ENCODE measurements at places on chromosomes 6 and 20.

DNA sequence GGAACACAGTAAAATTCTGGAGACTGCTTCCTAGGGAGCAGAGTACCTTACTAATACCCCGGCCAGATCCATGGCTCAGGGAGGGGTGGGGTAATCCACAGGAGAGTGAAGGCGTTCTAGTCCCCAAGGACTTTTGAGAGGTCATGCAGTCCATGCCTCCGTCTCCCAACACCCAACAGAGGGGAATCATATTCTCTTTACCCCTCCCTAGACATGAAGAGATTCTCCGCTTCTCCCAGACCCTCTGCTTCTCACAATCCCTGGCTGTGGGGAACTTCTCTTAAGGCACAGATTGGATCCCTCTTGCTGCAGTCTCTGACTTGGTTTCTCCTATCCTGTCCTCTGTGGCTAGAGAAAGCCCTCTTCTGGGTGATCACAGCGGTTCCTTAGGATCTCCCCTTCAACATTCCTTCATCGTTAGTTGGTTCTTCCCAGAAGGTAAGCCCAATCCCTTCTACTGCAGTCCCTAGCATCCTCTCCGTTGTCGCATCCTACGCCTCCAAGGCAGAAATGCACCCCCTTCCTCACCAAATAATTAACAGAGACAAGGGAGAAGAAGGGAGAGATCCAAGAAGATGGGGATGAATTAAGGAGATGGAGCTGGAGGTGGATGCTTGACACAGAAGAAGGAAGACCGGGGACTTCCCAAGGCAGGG lies 562 bp downstream of the GGT7 start:
- H3K36me3 ChIP-seq, result no peaks in the 10 kb centered on the region
- peak overlapping the region; percentile 50 for H3K4me3 ChIP-seq
- H3K27ac ChIP-seq, result no peak overlapping the region
- peaks cover 43% of the 10 kb centered on the region for H3K4me1 ChIP-seq

GRCh38 chr6:47865206-47865605 lies 83.4 kb downstream of the OPN5 start:
- no peak for DNase-seq
- H3K27me3 ChIP-seq, result no peaks in the 10 kb centered on the region
- no peaks in the 10 kb centered on the region for H3K36me3 ChIP-seq
- no peak overlapping the region for H3K4me3 ChIP-seq
- no peak overlapping the region for H3K27ac ChIP-seq

DNA sequence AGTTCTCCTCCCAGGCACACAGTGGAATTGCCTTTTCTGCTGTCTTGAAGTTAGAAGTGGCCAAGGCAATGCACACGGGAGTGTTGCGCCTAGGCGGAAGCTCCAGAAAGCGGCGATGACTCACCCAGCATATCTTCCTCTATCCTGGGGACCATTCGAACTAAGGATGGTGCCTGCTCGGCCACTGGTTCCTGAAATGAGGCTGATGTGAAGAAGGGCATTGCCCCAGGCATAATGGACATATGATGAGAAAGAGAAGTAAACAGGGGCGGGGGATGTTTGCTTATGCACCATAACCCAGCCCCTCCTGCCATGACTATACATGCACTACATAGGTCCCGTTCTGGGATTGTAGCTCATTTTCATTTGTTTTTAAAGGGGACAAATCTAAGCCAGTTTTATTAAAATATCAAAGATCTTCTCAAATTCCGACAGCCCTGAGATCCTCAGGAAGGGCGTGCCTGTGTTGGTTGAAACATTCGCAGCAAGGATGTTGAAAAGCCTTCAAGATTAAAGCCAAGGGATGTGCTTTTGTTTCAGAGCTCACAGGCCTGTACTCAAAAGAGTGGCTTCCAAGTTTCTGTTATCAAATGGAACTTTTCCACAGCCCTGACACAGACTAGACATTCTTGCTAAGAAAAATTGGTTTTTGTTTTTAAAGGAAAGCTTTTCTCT lies 218.5 kb downstream of the LY86 start:
- H3K36me3 ChIP-seq, result no peaks in the 10 kb centered on the region
- H3K27me3 ChIP-seq, result no peaks in the 10 kb centered on the region
- no peak overlapping the region for H3K4me3 ChIP-seq
- peak overlapping the region; percentile 36 for H3K27ac ChIP-seq
- DNase-seq, result no peak

GRCh38 chr6:8073758-8074157 lies 9.6 kb upstream of the BLOC1S5 start:
- H3K4me3 ChIP-seq, result no peak overlapping the region
- no peaks in the 10 kb centered on the region for H3K27me3 ChIP-seq
- no peak for DNase-seq
- no peak overlapping the region for H3K27ac ChIP-seq

GRCh38 chr20:63969838-63970713 lies at the start of gene ZNF512B:
ZNF512B (minus strand) TSS chr20:63969930; CDS start chr20:63967950, 1,980 bp downstream.
- H3K4me1 ChIP-seq, result peaks cover 37% of the 10 kb centered on the region
- no peaks in the 10 kb centered on the region for H3K27me3 ChIP-seq
- 0 out of 2 replicates have a peak, but pooled peaks cover 5% of the 10 kb centered on the region for H3K36me3 ChIP-seq
- H3K27ac ChIP-seq, result peak within 1 kb of the TSS; percentile 71

GRCh38 chr20:53867741-53868351 lies 202.5 kb downstream of the BCAS1 start:
- no peak for DNase-seq
- no peak overlapping the region for H3K4me3 ChIP-seq
- H3K4me1 ChIP-seq, result peaks cover 41% of the 10 kb centered on the region
- H3K27me3 ChIP-seq, result no peaks in the 10 kb centered on the region

GRCh38 chr6:105744815-105745214 lies 341.3 kb upstream of the PRDM1 start:
- H3K27me3 ChIP-seq, result no peaks in the 10 kb centered on the region
- H3K4me3 ChIP-seq, result no peak overlapping the region
- H3K36me3 ChIP-seq, result no peaks in the 10 kb centered on the region
- H3K27ac ChIP-seq, result no peak overlapping the region
- DNase-seq, result no peak
- H3K4me1 ChIP-seq, result no peaks in the 10 kb centered on the region

DNA sequence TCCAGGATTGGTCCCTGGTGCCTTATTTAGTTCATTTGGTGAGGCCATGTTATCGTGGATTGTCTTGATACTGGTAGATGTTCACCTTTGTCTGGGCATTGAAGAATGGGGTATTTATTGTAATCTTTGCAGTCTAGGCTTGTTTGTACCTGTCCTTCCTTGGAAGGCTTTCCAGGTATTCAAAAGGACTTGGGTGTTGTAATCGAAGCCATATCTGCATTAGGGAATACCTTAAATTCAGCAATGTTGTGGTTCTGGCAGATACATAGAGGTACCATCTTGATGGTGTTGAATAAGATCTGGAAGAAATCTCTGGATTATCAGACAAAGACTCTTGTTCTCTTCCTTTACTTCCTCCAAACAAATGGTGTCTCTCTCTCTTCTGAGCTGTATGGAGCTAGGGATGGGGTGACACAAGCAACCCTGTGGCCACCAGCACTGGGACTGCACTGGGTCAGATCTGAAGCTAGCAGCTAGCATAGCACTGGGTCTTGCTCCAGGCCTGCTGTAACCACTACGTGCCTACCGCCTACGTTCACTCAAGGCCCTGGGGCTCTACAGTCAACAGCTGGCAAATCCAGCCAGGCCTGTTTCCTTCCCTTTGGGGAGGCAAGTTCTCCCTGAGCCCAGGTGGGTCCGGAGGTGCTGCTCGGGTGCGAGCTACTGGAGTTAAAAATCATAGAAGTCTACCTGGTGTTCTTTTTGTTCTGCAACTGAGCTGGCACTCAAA lies 261.1 kb upstream of the CITED2 start:
- H3K27me3 ChIP-seq, result no peaks in the 10 kb centered on the region
- no peaks in the 10 kb centered on the region for H3K4me1 ChIP-seq
- no peak overlapping the region for H3K4me3 ChIP-seq
- DNase-seq, result no peak
- no peaks in the 10 kb centered on the region for H3K36me3 ChIP-seq

GRCh38 chr6:102298051-102298450 lies 904.5 kb downstream of the GRIK2 start:
- no peaks in the 10 kb centered on the region for H3K36me3 ChIP-seq
- no peak overlapping the region for H3K4me3 ChIP-seq
- no peak for DNase-seq
- no peaks in the 10 kb centered on the region for H3K27me3 ChIP-seq

GRCh38 chr20:35263532-35264341 lies 14.2 kb downstream of the MMP24OS start:
- H3K27ac ChIP-seq, result peak overlapping the region; percentile 74
- DNase-seq, result no peak
- peak overlapping the region; percentile 31 for H3K4me3 ChIP-seq
- no peaks in the 10 kb centered on the region for H3K36me3 ChIP-seq

- H3K4me1 ChIP-seq, result no peaks in the 10 kb centered on the region
- H3K27me3 ChIP-seq, result no peaks in the 10 kb centered on the region
- DNase-seq, result no peak
- H3K4me3 ChIP-seq, result no peak overlapping the region
- no peak overlapping the region for H3K27ac ChIP-seq
- peaks cover 17% of the 10 kb centered on the region for H3K36me3 ChIP-seq
Observed at GRCh38 chr6:111024681-111025080, 42.8 kb downstream of the RPF2 start.

DNA sequence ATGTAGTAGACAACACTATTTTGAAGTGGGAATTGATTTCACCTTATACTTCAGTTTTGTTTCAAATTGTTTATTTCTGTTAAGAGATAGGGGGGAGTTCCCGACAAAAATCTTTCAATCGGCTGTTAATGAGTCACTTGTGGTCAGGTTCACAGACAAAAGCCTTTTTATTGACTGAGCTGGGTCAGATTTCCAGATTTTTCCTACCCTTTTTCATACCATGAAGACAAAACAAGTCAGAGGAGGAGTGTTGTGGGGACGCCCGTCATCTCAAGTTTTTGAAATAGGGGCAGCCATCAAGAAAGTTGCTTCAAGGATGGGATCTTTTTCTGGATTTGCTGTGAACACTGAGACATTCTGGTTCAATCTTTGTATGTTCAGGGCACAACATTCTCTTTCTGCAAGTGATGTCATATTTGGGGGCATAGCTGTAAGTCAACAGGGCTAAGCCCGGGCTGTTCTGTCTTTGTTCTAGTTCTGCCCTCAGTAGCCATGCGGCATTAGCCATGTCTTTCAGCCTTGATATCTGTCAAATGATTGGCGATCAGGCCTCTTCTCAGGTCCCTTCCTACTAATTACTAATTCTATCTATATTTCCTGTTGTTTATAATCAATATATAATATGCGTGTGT lies 496.0 kb upstream of the MARCKS start:
- H3K4me3 ChIP-seq, result no peak overlapping the region
- H3K4me1 ChIP-seq, result peaks cover 59% of the 10 kb centered on the region
- H3K27ac ChIP-seq, result no peak overlapping the region
- no peaks in the 10 kb centered on the region for H3K27me3 ChIP-seq
- DNase-seq, result peak; percentile 66

DNA sequence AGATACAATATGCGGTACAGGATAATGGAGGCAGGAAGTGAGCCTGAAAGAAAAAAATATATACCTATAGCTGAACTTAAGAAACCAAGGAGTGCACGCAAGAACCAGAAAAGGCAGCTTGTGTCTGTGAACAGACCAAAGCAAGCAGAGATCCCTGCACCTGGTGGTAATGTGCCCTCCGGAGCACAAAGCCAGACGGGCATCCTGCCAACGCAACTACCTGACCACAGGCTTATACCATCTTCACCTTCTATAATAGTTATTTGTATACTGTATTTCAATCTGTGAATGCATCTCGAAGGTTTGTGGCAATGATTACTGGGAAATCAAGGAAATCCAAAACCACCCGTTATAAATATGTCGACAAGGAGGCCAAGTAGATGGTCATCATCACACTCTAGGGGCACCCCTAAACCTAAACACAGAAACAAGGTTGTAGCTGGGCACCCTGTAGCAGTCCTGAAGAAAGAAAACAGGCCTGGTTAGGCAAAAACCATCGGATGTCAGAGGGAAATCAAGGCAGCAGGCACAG lies 801 bp downstream of the FBXL4 start:
- DNase-seq, result no peak
- H3K4me3 ChIP-seq, result peak overlapping the region; percentile 76
- no peaks in the 10 kb centered on the region for H3K27me3 ChIP-seq
- peaks cover 18% of the 10 kb centered on the region for H3K4me1 ChIP-seq

DNA sequence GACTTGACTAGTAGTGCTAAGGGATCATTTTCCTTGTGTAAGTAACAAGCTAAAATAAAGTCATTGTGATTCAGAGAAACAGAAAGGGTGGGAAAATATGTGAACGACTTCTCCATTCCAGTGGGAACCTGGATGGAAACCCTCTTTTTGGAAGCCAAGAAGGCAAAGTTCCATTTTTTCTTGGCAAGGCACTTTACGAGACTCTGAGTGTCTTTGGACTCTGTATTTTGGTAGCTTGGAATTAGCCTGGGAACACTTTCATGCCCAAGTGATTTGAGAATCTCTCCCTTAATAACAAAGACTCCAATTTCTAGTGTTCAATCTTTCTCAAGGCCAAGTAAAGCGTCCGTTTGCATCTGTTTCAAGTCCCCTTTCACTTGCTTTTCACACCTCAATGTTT lies 100.5 kb upstream of the SASH1 start:
- H3K4me1 ChIP-seq, result no peaks in the 10 kb centered on the region
- no peak overlapping the region for H3K27ac ChIP-seq
- no peaks in the 10 kb centered on the region for H3K36me3 ChIP-seq

GRCh38 chr6:164045082-164045481 lies 630.6 kb downstream of the QKI start:
- no peak for DNase-seq
- no peak overlapping the region for H3K4me3 ChIP-seq
- no peaks in the 10 kb centered on the region for H3K27me3 ChIP-seq
- no peaks in the 10 kb centered on the region for H3K36me3 ChIP-seq
- no peak overlapping the region for H3K27ac ChIP-seq
- H3K4me1 ChIP-seq, result no peaks in the 10 kb centered on the region

DNA sequence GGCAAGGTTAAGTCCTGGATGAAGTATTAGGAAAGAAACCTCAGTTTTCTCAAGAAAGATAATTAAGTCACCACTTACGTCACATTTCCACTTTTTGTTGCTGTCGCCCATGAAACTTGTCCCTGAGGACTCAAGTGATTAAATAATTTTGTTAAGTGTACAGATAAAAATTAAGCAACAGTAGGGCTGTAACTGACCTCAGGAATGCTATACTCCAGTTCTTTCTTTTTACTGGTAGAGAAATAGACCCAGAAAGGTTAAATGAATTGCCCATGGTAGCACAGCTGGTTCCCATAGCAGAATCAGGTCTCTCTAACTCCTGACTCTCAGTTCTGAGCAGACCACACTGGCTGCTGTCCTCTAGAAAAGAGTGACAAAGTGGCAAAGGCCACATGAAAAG lies 54.5 kb downstream of the CLIC5 start:
- peaks cover 8% of the 10 kb centered on the region for H3K4me1 ChIP-seq
- H3K27ac ChIP-seq, result no peak overlapping the region
- no peaks in the 10 kb centered on the region for H3K36me3 ChIP-seq
- no peaks in the 10 kb centered on the region for H3K27me3 ChIP-seq

GRCh38 chr6:75128878-75129570 lies 76.8 kb downstream of the COL12A1 start:
- H3K27me3 ChIP-seq, result no peaks in the 10 kb centered on the region
- H3K4me1 ChIP-seq, result no peaks in the 10 kb centered on the region
- no peak overlapping the region for H3K27ac ChIP-seq
- DNase-seq, result no peak

- DNase-seq, result no peak
- no peak overlapping the region for H3K27ac ChIP-seq
- no peak overlapping the region for H3K4me3 ChIP-seq
- H3K36me3 ChIP-seq, result no peaks in the 10 kb centered on the region
Observed at GRCh38 chr6:40931931-40932330, 107.1 kb downstream of the UNC5CL start.

GRCh38 chr6:6414931-6415330 lies 94.5 kb upstream of the F13A1 start:
- H3K4me1 ChIP-seq, result no peaks in the 10 kb centered on the region
- H3K36me3 ChIP-seq, result no peaks in the 10 kb centered on the region
- DNase-seq, result no peak
- H3K27ac ChIP-seq, result no peak overlapping the region
- H3K4me3 ChIP-seq, result no peak overlapping the region

GRCh38 chr6:12479881-12480280 lies 189.7 kb downstream of the EDN1 start:
- H3K4me1 ChIP-seq, result peaks cover 10% of the 10 kb centered on the region
- no peak for DNase-seq
- H3K4me3 ChIP-seq, result no peak overlapping the region

All from HCT116 (cell line).